ENCODE measurements at places on chromosomes 11 and 22.

GRCh38 chr11:50174189-50174588, 141.5 kb downstream of the OR4C45 start:
- DNase-seq, result peak; percentile 7

DNA sequence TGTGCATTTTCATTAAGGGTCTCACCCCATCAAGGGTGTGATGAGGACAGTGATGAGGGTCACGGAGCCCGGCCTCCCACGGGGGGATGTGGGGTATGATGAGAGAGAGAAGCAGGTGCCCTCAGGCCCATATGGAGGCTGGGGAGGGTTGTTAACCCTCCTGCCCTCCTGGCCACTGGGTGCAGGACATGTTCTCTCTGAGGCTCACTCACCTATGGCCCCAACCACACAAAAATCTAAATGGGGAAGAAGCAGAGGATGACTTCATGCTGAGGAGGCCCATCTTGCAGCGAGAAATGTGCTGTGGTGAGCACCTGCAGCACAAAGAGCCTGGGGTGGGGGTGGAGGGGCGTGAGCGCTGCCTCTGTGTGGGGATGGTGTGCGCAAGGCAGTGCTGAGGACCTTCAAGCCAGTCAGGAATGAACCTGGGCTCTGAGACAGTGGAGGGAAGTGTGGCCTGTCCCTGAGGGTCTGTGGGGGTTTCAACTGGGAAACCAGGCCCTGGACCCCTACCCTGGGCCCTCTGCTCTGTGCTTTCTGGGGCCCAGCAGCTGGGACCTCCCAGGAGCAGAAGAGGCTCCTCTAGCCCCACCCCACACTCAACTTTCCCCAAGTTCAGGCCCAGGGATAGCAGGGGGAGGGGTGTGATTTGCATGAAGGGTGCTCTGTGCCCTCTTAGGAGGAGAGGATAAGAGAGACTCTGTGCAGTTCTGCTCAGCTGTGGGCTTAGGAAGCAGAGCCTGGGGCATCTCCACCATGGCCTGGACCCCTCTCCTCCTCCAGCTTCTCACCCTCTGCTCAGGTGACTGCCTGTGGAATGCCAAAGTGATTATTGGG, 43.0 kb upstream of the TOP3B start:
- DNase-seq, result no peak

GRCh38 chr11:80024119-80024518, 583.3 kb upstream of the TENM4 start:
- no peak for DNase-seq

GRCh38 chr22:19902245-19902715, 39.3 kb upstream of the COMT start:
- DNase-seq, result no peak

DNA sequence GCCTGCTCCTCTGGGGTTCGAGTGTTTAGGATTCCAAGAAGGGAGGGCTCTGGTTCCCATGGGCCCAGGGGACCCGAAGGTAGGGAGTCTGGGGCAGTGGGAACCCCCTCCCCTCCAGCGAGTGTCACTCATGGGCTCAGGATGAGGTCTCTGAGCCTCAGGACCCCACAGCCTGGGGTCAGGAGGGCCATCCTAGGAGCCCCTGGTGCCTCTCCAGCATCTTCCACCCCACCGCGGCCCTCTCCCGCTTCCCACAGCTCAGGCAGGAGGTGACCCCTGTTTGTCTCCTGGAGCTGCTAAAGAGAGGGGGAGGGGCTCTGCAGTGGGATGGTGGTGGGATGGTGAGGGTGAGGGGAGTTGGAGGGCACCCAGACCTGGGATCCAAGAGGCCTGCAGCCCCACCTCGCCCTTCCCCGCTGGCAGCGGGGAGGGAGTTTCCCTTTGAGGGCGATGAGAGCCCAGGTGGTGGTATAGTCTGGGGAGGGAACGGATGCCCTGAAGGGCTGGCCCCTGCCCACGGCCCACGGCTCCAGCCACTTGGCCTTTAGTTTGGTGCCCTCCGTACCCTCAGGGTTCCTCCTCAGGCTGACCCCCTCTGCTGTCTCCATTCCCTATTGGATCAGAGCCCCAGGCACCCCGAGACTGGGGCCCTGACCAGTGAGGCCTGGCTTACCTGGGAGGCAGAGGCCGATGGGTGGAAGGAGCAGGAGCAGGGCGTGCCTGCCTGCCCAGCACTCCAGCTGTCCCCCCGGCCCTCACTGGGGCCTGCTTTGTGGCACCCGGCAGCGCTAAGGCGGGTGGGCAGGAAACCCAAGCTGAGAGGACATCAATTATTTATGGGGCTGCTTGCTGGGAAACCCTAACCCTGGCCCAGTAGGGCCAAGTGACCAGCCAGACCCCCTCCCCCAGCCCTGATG, 1.1 kb upstream of the CABP4 start:
- DNase-seq, result no peak

- DNase-seq, result peak; percentile 20
Observed at GRCh38 chr11:76629853-76630599, 40.5 kb downstream of the LRRC32 start.

- peak; percentile 20 for DNase-seq
Observed at GRCh38 chr22:22721681-22722354, 77.4 kb downstream of the GGTLC2 start.

- peak; percentile 82 for DNase-seq
Observed at GRCh38 chr11:76807206-76807875, 24.2 kb downstream of the TSKU start.

- DNase-seq, result no peak
Observed at GRCh38 chr11:95144313-95145235, 54.9 kb downstream of the ENDOD1 start.

GRCh38 chr22:24501301-24502005, 6.3 kb downstream of the UPB1 start:
- no peak for DNase-seq

GRCh38 chr11:10160350-10160749, 133.7 kb downstream of the SBF2 start:
- no peak for DNase-seq

DNA sequence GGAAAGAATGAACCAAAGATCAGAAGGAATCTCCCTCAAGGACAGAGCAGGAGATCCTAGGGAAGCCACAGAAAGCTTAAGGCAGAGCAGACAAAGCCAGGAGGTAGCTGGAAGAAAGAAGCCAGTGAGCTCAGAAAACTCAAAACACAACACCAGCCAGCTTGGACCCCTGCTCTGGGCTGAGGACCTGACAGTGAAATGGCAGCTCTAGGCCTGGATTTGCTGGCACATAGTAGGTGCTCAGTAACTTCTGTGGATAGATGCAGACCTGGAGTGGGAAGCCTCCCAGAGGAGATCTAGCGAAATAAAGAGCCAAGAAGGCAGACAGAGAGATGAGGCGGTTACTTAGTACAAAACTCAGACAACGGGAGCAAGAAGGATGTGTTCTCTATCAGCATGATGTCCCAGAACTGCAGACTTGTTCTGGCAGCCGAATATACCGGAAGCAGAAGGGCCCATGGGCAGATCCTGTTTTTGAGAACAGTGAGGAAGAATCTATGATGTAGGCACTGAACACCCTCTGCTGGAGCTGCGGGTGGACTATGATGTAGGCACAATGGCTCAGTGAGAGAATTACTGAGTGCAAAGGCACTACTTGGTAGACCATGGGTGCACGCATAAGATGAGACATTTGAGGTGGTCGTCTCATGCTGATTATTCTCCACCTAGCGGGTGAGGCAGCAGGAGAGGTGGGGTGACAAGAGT, 4.8 kb downstream of the ROBO4 start:
- DNase-seq, result no peak

DNA sequence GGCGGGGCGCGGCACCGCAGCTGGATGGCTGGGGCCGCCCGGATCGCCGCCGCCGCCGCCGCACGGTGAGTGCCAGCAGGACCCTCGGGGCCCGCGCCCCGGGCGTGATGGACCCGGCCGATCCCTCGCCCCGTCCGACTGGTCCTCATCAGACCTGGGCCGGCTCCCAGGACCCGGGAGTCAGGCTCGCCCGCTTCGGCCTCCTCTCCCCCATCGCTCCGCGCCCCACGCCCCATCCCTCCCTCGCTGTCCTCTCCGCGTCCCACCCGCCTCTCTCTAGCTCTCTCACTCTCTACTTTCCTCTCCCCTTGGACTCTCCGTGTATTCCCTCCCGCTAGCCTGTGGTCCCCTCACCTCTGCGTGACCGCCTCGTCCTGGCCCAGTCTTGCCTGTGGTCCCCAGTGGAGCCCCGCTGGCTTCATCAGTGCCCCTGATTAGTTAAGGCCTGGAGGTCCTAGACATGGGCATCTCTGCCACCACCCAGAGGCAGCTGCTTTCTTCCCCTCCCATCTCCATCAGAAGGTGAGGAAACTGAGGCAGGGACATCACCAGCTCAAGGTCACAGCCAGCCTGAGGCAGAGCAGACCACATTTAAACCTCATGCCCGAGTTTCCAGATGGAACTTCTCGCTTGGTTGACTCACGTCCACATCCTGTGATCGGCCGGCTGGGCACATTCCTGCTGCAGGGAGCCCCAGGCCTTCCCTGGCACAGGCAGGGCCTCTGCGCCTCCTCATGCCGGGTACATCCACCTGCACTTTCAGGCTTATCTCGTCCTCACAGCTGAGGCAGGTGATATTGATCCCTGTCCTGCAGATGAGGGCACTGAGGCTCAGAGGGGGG, 429 bp downstream of the SLC39A13 start:
- peak; percentile 74 for DNase-seq

DNA sequence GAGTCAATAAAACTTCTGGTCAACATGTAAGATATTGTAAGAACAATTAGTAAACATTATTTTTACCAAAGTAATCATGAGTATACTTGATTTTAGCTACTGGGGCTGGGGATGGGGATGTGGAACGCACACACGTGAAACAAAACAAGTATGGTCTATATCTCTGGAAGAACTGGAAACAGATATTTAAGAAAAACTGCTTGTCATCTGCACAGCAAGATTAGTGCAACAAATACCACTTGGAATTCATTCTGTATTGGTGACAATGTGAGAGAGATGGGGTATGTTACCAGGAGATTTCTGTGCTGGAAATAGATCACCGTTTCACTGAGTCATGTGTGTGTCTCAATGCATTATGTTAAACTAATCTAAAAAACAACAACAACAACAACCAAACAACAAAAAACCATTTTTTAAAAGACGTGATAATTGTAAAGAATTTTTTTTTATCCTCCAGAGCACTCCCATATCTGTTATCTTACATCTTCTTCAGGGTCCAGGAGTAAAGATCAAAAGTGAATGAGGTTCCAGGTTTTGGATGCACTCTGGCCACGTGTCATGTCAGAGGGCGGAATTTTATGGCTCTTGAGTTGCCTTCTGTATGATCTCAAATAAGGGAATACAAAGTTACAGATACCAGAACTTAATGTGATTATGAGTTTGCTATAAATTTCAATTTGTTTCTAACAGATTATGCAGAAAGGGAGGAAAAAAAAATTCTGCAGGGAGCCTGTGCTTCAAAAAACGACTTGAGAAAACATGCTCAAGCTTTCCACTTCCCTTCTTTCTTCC, 153.0 kb downstream of the BBOX1 start:
- no peak for DNase-seq

GRCh38 chr11:82321206-82321605, 412.5 kb downstream of the FAM181B start:
- DNase-seq, result no peak

DNA sequence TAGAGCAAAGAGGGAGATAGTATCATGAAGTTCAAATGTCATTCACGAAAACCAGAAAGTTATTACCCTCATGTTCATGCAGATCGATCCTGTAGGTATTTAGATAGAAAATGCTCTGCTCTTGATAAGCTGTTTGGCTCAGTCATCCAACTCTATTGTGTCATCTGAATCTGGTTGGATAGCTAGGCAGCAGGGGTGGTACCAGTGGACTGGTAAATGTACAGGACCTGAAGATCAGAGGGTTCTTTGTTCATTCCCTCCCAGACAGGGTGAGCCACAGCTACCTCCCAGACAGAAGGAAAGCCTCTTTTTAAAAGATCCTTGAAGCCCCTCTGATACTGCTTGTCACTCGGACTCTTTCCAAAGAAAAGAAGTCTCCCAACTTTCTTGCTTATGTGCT, 29.8 kb upstream of the DRD2 start:
- DNase-seq, result no peak

DNA sequence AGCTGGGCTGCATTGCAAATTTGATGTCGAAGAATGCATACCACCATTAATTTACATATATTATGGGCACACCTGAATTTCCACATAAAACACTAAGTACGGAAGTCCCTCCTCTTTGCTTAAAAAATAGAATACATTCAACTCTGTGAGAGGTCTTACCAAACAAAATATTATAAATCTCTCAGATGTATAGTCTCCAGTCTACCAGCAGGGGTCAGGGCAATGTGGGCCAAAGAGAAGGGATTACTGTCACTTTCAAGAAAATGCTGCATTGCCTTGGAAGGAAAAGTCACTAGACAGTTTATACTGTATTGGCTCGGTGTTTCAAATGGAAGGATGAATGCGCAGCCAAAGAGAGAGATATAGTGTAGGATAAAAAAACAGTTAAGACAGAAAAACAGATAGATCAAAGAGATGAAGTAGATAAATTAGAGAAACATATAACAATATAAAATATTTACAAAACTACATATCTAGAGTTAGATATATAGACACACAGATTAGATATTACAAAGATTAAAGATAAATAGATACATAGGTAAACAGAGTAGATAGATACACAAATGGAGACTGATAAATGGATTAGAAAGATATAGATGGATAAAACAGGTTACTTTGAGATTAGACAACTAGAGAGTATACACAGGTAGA, 20.9 kb downstream of the SERGEF start:
- peak; percentile 53 for DNase-seq

GRCh38 chr11:2772544-2773031, 72.8 kb upstream of the KCNQ1OT1 start:
- peak; percentile 29 for DNase-seq

GRCh38 chr22:18970176-18970947, 34.3 kb upstream of the PRODH start:
- DNase-seq, result peak; percentile 25

DNA sequence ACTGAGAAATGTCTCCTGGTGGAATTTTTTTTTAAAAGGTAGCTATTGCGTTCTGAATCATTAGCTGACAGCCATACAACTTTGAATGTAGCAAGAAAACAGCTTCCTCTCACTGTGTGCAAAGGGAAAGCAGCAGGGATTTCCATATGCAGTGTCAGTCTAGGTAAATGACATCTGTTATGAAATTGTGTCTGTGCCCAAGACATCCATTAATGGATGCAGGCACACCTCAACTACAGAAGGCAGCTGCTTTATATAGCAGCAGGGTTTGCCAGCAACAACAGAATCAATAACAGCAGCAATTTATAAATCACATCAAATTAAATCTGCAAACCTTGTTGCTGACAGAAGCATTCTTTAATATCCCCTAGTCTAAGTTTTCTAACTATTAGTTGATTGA, 745.3 kb upstream of the RAG2 start:
- no peak for DNase-seq

DNA sequence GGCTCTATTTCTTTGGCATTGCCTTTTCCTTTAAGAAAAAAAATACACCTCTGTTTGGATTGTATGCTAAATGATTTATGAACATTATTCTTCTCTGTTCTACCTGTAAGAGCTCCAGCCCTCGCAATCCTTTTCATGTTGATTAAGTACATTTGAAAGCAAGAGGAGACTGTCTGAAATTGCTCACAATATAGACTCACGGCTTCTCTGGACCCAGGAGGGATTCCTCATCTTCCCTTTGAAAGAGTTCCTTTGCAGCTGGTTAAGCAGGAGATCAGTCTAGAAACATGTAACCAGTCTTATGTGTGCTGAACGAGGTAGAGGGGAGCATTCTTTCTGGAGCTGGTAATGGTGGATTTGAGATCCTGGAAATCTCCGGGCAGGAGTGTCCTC, 47.4 kb downstream of the PKNOX2 start:
- no peak for DNase-seq
